Esophagus squamous epithelium (tissue), 5 donors: ENCODE measurements at places on chromosomes 7 and 10. TPM values are rescaled to one million over a fixed set of nuclear protein-coding genes. Genes with fewer than 3 reads are reported as not detected.

DNA sequence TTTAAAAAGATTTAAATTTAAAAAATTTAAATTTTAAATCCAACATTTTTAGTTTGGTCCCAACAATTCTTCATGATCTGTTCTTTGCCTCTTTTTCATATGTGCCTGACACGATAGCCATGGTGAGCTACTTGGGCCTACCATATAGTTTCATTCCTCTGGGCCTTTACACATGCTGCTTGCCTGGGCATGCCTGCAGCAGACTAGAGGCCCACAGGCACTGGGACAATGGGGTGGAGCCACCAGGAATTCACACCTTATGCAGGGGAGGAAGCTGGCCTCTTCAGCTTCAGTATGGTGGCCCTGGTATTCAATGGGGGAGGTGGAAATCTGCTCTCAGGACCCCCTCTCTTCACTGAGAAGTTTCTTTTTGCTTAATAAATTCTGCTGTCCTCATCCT is 37.8 kb upstream of the ZNF365 start:
- H3K27me3 ChIP-seq, result no peaks in the 10 kb centered on the region
- H3K36me3 ChIP-seq, result no peaks in the 10 kb centered on the region
- no peaks in the 10 kb centered on the region for H3K4me1 ChIP-seq
- no peak for DNase-seq
- no peak overlapping the region for H3K27ac ChIP-seq
- H3K4me3 ChIP-seq, result no peak overlapping the region

GRCh38 chr7:110010359-110010758 is 1080.6 kb upstream of the LRRN3 start:
- H3K27me3 ChIP-seq, result no peaks in the 10 kb centered on the region
- no peak overlapping the region for H3K27ac ChIP-seq
- no peak overlapping the region for H3K4me3 ChIP-seq
- no peak for DNase-seq

- DNase-seq, result no peak
- H3K27me3 ChIP-seq, result no peaks in the 10 kb centered on the region
- H3K27ac ChIP-seq, result no peak overlapping the region
- H3K4me3 ChIP-seq, result no peak overlapping the region
Observed at GRCh38 chr7:52779004-52779403, 256.4 kb upstream of the POM121L12 start.

ITGB8 gene
- 30.6 TPM for total RNA-seq

RHOBTB1 gene
- total RNA-seq, result 1.8 TPM

GPR158 gene
- not detected for total RNA-seq

ANKRD30A gene
- total RNA-seq, result not detected

GDF2 gene
- total RNA-seq, result not detected

WNT16 gene
- total RNA-seq, result 0.29 TPM
